Activated naive CD8-positive, alpha-beta T cell treated with anti-CD3 and anti-CD28 coated beads for 36 hours (primary cell): ENCODE measurements at places on chromosomes 5 and 9. TPM values are rescaled to one million over a fixed set of nuclear protein-coding genes. Genes with fewer than 3 reads are reported as not detected.

- no peak for DNase-seq
These were observed 38.9 kb upstream of the CEP72 start for GRCh38 chr5:573206-573605.

GRCh38 chr5:112491257-112491656, 72.2 kb upstream of the EPB41L4A start:
- no peak for DNase-seq

- no peak for DNase-seq
These were observed 501 bp downstream of the ENHO start for GRCh38 chr9:34522091-34522887.

DNA sequence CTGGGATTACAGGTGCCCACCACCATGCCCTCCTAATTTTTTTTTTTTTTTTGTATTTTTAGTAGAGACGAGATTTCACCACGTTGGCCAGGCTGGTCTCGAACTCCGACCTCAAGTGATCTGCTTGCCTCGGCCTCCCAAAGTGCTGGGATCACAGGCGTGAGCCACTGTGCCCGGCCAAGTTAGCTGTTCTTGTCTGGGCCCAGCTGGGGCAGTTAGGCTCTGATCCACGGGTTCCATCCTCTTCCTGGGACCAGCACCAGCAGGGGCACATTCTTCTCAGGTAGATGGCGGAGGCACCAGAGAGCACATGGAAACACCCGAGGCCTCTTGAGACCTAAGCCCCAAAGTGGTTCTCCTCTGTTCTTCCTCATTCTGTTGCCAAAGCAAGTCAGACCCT, 281.6 kb downstream of the PBX3 start:
- no peak for DNase-seq

DNA sequence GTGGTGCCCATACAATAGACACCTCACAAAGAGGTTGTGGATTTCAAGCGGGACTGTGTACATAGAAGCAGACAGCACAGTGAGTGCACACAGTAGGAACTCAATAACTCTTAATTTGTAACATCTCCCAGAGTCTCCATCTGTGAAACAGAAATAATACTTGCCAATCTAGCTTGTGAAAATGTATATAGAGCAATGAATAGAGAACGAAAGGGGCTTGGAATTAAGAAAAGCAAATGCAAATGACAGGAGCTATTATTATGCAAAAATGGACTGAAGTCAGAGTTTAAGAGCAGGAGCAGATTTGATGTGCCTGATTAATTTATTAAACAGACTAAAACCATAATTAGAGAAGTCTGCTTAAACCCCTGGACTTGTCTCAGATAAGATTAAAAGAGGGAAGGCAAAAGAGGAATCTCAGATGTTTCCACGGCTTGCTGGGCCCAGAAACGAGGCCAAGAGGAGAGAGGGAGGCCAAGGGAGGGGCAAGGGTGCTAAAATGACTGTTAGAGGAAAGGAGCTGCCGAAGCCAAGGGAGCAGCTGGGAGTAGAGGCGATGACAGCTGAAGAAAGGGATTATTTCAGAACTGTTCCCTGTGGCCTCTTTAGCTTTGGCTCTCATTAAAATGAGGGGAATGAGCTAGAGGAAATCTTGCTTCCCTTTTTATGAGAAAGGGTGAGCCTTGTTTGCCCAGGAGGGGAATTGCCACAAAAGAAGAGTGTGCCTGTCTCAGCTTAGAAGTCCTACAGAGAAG, 72.1 kb downstream of the FEM1C start:
- no peak for DNase-seq

DNA sequence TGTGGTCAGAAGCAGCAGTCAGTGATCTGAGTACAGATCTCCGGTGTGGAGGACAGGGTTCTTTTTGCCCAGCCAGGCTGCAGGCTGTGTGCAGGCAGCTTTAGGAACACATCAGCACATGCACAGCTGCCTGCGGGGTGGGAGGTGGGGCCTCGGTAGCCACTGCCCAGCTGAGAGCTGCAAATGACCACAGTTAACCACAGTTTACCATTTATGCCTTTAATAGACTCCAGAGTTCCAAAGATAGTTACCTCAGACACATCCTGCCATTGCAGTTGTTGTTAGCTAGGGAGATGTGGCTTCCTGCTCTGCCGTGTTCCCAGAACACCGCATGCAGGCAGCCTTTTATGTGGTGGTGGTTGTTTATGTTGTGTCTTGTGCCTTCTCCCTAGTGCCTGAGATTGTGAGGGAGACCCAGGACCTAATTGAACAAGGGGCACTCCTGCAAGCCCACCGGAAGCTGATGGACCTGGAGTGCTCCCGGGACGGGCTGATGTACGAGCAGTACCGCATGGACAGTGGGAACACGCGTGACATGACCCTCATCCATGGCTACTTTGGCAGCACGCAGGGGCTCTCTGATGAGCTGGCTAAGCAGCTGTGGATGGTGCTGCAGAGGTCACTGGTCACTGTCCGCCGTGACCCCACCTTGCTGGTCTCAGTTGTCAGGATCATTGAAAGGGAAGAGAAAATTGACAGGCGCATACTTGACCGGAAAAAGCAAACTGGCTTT, 10.2 kb downstream of the EXOC3 start:
- DNase-seq = no peak

The GPX3 gene
- total RNA-seq = not detected
